Fibroblast of skin of left biceps (primary cell): ENCODE measurements at places on chromosomes 4 and X.

DNA sequence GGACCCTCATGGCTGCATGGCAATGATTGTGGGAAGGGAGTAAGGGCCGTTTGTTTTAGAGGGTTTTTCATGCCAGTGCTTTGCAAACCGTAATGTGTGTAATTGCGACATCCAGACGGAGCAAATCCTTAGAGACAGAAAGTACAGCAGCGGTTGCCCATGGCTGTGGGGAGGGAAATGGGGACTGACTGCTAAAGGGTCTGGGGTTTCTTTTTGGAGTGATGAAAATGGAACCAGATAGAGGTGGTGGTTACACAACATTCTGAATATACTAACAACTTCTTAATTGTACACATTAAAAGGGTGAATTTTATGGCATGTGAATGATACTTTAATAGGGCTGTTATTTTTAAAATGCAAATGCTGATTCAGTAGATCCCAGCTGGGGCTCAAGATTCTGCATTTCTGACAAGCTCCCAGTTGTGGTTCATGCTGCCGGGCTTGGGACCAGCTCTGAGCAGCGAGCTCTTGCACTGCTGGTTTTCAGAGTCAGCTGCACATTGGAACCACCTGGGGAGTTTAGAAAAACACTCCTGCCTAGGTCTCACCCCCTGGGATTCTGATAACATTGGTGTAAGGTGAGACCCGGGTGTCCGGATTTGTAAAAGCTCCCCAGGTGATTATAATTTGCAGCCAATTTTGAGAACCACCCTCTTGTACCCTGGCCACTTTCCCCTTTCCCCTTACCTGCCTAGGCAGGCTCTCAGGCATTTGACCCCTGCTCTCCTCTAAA is 47.7 kb downstream of the PRPS1 start:
- no peak for DNase-seq

GRCh38 chr4:62549601-62550000 is 1349.5 kb downstream of the ADGRL3 start:
- no peak for DNase-seq

GRCh38 chrX:38080808-38081207 is 74.5 kb downstream of the SYTL5 start:
- DNase-seq, result no peak

- no peak for DNase-seq
Measured at GRCh38 chr4:33255507-33255906, 2535.3 kb downstream of the PCDH7 start.
